ENCODE measurements at places on chromosomes 5 and 9.

- DNase-seq, result no peak
Measured at GRCh38 chr5:149002761-149003689, 59.8 kb downstream of the SH3TC2 start.

DNA sequence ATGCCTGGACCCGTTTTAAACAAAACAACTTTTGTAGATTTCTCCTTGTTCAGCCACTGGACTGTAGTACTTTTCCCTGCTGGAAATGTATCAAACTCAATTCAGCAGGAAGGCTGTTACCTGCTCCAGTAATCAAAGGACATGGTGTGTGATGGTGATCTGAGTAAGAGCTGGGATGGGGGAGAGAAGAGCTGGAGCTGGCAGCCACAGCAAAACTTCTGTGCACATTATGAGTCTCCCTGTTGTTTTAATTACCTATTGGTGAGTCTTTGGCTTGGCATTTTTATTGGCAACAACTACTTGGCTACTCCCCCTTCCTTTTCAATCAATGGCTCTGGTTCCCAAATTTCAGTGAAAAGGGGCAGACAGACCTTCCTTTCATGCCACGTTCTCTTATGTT lies 9.7 kb downstream of the NREP start:
- no peak for DNase-seq

DNA sequence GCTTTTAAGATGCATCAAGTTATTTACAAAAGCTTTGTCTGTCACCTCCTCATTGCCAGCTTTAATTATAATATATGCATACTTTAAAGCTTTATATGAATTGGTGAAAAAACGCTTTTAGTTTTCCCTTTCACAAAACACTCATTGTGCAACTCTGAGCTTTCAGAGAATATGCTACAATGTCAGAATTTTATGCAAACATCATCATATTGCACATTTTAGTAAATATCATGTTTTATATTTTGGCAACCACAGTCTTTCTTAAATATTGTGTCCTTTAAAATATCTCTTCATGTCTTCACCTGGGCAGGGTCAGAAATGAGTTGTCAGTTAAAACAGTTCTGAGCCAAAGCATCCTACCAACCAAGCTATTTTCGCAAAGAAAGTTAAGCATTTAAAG lies 601.1 kb upstream of the RORB start:
- no peak for DNase-seq

DNA sequence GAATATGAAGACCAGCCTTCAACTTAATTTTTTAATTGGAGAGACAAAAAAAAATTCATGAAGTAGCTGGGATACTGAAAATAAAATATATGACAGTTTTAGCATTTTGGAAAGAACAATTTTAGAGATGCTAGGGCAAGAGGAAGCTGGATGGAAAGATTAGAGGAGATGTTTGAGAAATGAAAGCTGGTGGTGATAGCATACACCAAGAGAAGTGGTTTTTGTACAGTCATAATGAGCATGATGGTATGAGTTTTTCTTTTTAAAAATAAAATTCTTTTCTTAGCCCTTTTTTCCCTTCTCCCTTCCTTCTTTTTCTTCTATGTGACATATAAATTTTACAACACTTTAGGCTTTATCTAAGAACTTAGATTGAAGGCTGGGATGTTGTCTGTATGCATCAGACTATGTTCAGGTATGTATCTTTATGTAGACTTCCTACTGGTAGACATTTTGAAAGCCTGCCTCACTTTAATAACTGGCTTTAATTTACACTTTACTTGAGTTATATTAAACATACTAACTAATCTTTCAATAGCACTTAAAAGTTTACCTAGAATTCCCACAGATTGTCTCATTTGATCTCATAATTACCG lies 522.5 kb downstream of the TLE4 start:
- no peak for DNase-seq

- no peak for DNase-seq
Measured at GRCh38 chr5:10376544-10376943, 23.0 kb downstream of the MARCHF6 start.
